Glomerular endothelial cell (primary cell): ENCODE measurements at places on chromosomes 3 and 15. TPM values are rescaled to one million over a fixed set of nuclear protein-coding genes. Genes with fewer than 3 reads are reported as not detected.

MINAR1 gene
- 0.29 and 1.5 TPM in 2 replicates for total RNA-seq

TUSC7 gene
- total RNA-seq = not detected in 2 replicates

TMC3 gene
- total RNA-seq = not detected in 2 replicates

PRKCI gene
- 21.0 and 23.2 TPM in 2 replicates for total RNA-seq

PRTG gene
- total RNA-seq = 8.6 and 11.9 TPM in 2 replicates

KAT2B gene
- 9.5 and 15.1 TPM in 2 replicates for total RNA-seq

CADPS gene
- total RNA-seq = not detected in 2 replicates

ISLR gene
- 0.39 and 0.47 TPM in 2 replicates for total RNA-seq

TNNC1 gene
- not detected in 2 replicates for total RNA-seq

- no peak for DNase-seq
These were observed 69.4 kb upstream of the PRR23E start for GRCh38 chr3:127123533-127123932.

GRCh38 chr3:35646081-35646480 is 6.8 kb downstream of the ARPP21 start:
- DNase-seq = no peak

DNA sequence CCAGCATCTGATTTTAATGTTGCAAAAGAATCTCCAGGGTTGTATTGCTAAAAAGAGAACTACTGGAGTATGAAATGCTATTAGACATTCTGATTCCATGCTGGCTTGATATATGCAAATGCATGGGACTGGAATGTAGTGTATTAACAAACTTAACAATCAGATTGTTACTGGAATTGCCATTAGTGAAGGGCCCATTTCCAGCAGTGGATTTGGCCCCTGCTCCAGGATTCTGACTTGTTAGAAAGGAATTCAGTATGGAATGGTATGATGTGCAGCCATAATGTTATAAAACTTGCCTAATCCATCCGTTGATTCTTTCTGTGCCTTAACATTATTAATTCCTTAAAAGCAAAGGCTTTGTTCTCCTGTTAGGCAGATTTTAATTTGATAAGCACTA is 7.9 kb downstream of the ARRDC4 start:
- no peak for DNase-seq

- DNase-seq = no peak
These were observed 23.3 kb downstream of the SLC6A20 start for GRCh38 chr3:45773072-45773471.

DNA sequence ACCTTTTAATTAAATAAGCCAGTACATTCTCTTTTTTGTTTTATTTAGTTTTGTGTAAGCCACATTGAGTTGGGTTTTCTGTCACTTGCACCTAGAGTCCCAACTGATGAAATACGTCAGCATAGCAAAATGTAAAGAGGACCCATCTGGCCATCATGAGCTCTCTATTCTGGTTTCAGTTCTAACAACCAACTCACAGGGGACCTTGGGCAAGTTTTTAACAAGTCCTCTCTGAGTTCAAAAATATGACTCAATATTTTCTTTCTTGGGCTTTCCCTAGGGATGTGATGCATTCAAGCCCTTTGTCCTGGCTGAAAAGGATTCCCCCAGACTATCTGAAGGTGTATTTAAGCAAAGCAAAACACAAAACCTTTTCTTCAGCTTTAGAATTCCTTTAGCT is 32.9 kb downstream of the PLCH1 start:
- no peak for DNase-seq

GRCh38 chr15:41286665-41287333 is 45.6 kb downstream of the OIP5 start:
- no peak for DNase-seq

GRCh38 chr15:33846862-33847261 is 121.4 kb upstream of the CHRM5 start:
- no peak for DNase-seq

- DNase-seq = no peak
These were observed 62.3 kb upstream of the GATA2 start for GRCh38 chr3:128555098-128555825.

GRCh38 chr3:73086071-73086494 is 24.6 kb downstream of the EBLN2 start:
- no peak for DNase-seq

GRCh38 chr3:128727996-128728395 is 2.0 kb downstream of the RAB7A start:
- no peak for DNase-seq

- no peak for DNase-seq
These were observed 58.3 kb upstream of the DLG1 start for GRCh38 chr3:197356741-197357140.

- no peak for DNase-seq
These were observed 7.2 kb upstream of the CORO2B start for GRCh38 chr15:68571582-68571981.

GRCh38 chr3:45204136-45204535 is 22.0 kb downstream of the TMEM158 start:
- no peak for DNase-seq

DNA sequence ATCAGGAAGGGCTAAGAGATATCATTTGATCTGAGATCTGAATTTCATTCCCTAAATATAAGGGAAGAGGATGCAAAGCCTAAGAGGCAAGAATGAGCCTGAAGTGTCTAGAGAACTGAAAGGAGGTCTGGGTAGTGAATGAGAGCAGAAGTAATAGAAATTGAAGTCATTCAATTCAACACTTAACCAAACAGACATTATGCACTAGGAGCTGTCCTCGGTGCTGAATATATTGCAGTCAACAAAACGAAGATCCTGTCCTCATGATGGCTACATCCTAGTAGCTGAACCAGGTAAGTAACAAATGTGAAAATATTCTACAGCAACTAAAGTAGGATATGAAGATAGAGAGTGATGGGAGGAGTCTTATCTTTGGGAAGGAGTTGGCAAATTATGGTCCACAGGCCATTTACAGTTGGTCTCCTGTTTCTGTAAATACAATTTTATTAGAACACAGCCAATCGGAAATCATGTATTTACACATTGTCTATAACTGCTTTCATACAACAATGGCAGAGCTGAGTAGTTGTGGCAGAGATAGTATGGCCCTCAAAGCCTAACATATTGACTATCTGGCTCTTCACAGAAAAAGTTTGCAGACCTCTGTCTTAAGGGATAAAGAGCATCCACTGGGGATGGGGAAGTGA is 192.9 kb upstream of the CADPS start:
- no peak for DNase-seq

GRCh38 chr3:54146506-54147239 is 24.3 kb downstream of the CACNA2D3 start:
- DNase-seq = no peak

GRCh38 chr15:25410649-25411048 is 28.2 kb downstream of the UBE3A start:
- DNase-seq = no peak

- no peak for DNase-seq
These were observed 203.2 kb upstream of the ADAMTS9 start for GRCh38 chr3:64891021-64891420.

GRCh38 chr3:21752749-21753347 is 1.8 kb upstream of the ZNF385D start:
- no peak for DNase-seq

DNA sequence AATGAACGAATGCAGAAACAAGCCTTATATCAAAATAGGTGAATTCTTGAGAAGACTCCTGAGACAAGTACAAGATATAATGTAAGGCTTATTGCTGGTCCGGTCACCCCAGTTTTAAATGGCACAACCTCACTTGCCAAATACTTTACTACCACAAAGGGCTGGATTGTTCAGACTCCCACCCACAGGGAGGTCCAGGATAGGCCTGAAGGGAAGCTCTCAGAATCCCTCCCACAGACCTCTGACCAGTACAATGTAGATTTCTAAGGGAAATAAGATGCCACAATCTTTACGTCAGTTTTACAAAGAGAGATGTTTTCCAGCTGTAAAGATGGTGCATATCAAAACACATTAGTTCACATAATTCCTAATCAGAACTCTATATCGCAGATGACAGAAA is 577.7 kb upstream of the ADAMTS9 start:
- DNase-seq = no peak
